CD4-positive, alpha-beta T cell treated with Interleukin-1 beta for 1 hour (primary cell): ENCODE measurements at places on chromosomes 1 and 21.

DNA sequence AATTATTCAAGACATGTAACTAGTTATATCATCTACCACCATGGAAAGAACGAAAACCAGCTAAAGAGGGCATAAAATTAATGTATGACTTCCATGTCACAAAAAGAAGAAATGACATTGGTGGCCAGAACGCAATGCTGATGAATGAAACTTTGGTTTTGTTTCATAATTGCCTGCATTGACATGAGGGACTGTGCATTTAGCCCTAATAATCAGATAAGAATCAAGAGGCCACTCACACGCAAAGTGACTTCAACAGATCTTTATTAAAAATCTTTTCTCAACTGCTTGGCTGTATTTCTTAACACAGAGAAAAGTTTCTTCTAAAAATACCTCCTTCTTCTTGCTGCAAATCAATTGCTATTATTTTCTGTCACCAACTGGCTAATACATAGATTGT, 184.7 kb upstream of the RUNX1 start:
- no peak for DNase-seq

DNA sequence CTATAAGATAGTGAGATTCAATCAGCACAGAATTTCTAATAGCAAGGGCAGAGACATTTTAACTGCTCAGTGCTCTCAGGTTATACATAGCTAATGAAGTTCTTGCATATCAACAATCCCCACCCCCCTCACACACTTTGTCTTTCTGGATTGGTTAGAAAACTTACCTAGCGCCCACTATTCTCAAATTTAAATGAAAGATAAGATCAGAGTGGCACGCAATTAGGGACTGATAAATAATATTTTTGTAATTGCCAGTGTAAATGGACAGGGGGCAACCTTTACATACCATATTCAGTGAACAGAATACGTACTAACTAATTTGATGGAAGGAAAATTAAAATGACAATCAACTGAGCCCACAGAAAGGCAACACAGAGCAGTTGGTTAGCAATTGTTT, 11.7 kb downstream of the SELL start:
- DNase-seq, result no peak

DNA sequence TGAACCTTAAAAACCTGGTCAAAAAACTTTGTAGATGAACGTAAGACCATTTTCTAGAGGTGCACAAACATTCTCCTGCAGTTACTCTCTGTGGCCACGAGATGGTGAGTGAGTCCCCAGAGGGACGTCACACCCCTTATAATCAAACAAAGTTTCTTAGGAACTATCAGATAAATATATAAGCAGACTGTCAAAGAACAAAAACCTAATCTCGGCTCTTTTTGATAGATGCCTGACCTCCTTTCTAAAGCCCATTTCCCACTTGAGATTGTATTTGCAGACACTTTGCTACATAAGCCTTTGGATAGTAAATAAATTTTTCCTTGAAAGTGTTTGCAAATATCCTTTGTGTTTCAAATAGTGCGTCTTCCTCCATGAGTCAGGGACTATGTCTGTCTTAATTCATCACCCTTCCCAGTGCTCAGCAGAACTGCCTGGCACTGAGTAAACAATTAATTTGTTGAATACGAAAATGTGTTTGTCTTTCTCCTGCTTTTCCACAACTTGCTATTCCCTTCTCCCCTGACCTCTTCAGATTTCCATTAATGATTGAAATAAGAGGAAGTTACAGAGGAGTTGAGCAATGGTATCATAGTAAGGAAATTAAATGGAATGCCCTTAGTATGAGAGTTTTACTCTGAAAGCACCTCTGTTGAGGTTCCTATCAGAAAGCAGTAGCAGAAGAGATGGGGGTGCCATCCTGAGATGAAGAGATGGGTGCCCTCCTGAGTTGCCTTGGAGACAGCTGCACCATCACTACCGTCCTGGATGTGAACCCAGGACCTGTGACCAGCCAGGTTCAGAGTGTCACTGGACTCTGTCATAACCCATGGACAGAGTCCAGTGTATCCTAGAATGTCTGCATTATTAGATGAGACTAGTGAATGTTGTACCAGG, 57.8 kb upstream of the RAVER2 start:
- DNase-seq, result peak; percentile 29

DNA sequence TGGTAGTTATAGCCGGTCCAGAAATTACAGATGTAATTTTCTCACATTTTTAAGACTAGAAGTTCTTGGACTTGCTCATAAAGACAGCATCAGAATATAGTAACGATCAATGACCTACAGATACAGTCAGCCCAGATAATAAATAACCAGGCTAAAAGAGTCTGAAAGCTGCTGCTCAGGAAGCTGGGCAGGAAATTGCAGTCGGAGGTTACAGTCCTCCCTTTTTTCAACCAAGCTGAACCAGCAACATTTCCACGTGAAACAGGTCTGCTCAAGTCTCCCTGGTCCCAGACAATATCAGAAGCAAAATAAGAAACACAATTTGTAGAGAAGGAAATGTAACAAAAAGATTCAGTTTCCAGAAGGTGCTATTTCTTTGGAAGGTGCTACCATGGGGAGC, 457.4 kb downstream of the SIPA1L2 start:
- DNase-seq, result no peak

DNA sequence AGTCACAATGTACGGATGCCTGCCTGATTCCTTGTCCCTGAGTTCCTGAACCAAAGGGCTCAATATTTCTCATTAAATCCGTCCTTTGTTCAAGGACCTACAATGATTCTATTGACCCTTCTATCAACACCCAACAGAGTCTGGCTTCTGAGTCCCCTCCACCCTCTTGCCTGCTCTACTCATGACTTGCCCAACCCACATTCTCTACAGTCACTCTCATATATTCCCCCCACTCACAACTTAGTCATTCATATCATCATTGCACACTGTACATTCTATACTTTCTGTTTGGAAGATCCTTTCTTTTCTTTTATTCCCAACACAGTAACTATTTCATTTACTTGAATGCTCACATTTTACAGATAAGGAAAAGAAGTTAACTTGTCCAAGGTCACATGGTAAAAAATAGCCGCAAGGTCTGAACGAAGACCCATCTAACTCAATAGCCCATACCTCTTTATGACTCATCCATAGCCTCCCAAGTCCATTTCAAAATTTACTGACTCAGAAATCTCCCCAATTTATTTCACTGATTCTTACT, 3.6 kb downstream of the OTUD7B start:
- no peak for DNase-seq

DNA sequence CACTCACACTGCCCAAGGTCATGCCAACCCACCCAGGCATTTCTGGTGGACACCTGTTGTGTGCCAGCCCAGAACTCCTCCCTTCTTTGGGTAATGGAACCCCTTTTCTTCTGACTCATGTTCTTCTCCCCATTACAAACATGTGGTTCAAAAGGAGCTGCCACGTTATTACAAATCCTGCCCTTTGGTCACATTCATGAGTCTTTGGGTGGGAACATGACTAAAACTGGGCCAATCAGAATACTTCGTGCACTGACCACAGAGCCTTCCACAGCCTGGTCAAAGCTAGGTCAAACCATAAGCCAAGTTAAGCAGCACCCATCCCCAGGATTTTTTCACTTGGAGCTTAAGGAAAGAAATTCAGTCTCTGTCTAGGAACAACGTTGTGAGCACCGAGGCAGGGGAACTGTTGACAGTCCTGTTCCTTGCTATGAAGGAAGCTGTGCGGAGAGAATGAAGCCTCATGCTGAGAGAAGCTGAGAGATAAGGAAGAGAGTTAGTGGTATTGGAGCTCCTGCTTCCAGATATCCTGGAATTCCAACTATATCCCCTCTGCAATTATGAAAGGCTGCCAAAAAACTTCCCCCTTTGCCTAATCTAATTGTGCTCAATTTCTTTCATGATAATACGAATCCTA, 46.8 kb upstream of the DIPK1A start:
- no peak for DNase-seq

- DNase-seq, result peak; percentile 45
Measured at GRCh38 chr21:14523234-14523633, 22.9 kb downstream of the SAMSN1 start.

GRCh38 chr1:78650114-78650660, 556 bp downstream of the IFI44 start:
- no peak for DNase-seq

DNA sequence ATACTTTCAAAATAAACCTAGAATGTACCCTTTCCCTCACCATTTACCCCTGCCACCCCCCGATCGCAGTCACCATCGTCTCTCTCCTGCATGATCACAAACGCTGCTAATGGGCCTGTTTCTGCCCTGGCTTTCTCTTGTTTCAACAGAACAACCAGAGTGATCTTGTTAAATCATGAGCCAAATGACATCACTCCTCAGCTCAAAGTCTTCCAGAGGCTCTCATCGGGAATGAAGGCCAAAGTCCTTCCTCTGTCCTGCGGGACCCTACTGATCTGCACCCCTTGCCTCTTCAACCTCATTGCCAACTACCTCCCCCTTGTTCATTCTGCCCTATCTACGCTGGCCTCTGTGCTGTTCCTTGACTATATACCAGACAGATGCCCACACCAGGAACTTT, 39.4 kb upstream of the PTGFRN start:
- no peak for DNase-seq

- no peak for DNase-seq
Measured at GRCh38 chr1:150997949-150998348, 8.8 kb downstream of the MINDY1 start.

- DNase-seq, result no peak
Measured at GRCh38 chr1:4172644-4173599, 272.9 kb upstream of the C1orf174 start.

- DNase-seq, result no peak
Measured at GRCh38 chr1:234722270-234722704, 112.3 kb upstream of the IRF2BP2 start.

DNA sequence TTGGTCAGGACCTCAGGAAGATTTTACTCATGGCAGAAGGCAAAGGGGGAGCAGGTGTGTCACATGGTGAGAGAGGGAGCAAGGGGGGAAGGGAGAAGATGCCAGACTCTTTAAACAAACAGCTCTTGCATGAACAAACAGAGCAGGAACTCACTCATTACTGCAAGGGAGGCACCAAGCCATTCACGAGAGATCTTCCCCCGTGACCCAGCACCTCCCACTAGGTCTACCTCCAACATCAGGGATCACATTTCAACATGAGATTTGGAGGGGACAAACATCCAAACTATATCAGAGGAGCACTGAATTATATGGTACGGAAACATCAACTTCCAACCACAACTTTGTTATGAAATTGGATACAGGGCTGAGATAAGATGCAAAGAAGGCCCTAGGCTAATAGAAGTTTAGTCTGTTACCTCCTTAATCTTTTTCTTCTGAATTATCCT, 164.9 kb downstream of the ST6GALNAC3 start:
- no peak for DNase-seq

- no peak for DNase-seq
Measured at GRCh38 chr1:220804202-220804586, 17.5 kb downstream of the MTARC1 start.

GRCh38 chr1:16189003-16189402, 23.4 kb downstream of the ARHGEF19 start:
- DNase-seq, result no peak

GRCh38 chr21:33894736-33895288, 20.8 kb downstream of the ATP5PO start:
- peak; percentile 45 for DNase-seq

- DNase-seq, result no peak
Measured at GRCh38 chr1:192573499-192573898, 2.1 kb upstream of the RGS1 start.

GRCh38 chr1:117106478-117106877, 15.1 kb downstream of the TRIM45 start:
- DNase-seq, result no peak

- DNase-seq, result no peak
Measured at GRCh38 chr1:171762143-171762563, 19.3 kb upstream of the METTL13 start.

DNA sequence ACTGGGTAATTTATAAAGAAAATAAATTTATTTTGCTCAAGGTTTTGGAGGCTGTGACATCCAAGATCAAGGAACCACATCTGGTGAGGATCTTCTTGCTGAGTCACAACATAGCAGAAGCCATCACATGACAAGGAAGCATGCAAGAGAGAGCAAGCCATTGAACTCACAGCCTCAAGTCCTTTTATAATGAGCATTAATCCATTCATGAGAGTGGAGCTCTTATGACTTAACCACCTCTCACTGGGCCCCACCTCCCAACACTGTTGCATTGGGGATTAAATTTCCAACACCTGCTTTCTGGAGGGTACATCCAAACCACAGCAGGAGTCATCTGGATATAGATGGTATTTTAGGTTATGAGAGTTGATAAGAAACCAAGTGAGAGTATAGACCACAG, 20.6 kb upstream of the EGLN1 start:
- DNase-seq, result no peak

DNA sequence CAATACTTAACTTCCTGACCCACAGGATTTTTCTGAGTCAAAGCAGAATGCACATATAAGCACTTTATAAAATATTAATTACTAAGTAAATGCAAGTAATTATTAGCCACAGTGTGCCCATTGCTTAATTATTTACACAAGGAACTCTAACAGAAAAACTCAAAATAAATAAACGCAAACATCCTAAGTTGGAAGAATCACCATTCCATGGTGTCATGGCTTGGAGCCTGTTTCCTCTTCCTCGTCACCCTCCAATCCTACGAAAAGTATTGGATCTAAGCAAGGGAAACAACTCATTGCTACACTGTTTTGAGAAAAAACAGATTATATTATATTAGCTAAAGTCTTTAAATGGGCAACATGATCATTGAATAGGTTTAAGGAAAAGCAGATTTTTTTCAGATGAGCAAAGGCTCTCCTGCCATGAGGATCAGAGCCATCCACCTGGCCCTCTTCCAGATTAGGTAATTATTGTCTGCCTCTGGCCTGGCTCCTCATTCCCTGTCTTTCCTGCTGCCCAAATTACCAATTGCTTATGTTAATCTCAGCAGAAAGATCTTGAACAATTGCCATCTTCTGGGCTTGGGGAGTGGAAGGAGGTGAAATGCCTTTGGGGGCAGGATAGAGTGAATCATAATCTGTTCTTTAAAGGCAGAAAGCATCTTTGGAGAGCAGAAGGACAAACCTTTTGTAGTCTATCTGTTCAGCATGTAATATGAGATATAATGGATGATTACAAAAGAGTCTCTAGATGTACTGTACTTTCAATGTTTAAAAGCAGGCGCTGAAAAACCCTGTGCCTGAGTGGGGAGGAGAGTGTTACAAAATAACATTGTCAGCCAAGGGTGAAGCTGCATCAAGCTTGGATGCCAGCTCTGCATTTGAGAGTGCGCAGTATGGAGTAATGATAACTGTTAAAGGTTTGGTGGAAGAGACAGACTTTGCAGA, 121.2 kb downstream of the DUSP10 start:
- DNase-seq, result no peak

- no peak for DNase-seq
Measured at GRCh38 chr1:115084902-115085511, 4.3 kb downstream of the TSPAN2 start.
